ENCODE measurements at places on chromosomes 16 and 17. TPM values are rescaled to one million over a fixed set of nuclear protein-coding genes. Genes with fewer than 3 reads are reported as not detected.

TSNAXIP1 gene
- 0.47 TPM for total RNA-seq

DNA sequence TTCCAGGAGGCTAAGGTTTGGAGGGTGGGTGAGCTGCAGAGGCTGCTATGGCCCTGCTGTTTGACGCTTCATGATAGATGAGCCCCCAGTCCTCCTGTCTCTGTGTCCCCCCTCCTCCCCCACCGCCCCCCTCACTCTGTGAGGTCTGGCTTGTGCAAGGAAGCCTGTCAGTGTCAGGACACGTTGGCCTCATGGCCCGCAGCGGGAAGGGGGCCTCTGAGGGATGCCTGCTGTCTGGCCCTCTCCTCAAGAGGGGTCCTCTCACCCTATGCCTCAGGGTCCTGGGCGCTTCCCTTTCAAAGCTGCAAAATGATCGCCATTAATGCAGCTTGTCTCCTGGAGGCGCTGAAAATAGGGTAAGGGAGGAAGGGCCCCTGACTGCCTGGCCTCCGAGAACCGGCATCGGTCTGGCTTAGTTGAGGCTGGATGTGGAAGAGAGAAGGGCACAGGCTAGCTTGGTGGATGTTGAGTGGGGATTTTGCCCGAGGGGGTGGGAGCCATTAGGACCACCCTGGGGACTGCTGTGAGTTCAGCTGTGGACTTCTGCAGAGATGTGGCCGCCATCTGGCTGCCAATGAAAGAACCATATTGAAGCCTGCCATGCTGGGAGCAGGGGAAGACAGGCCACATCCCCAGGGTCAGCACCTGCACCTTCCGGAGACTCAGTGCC lies 14.8 kb upstream of the GOSR2 start:
- DNase-seq, result no peak

PCGF2 gene
- 0.63 TPM for total RNA-seq

NUPR1 gene
- total RNA-seq, result not detected

GRCh38 chr17:66414561-66415175 lies 112.3 kb downstream of the PRKCA start:
- no peak for DNase-seq

C17orf75 gene
- total RNA-seq, result 34.0 TPM

GRCh38 chr16:14302399-14303181 lies 231.5 kb downstream of the MRTFB start:
- no peak for DNase-seq

ZNF594 gene
- total RNA-seq, result 12.7 TPM

Measured in activated CD8-positive, alpha-beta T cell treated with anti-CD3 and anti-CD28 coated beads, Interleukin-2, amount 10 ng/mL, durations not matched to agents 7 days and 5 days (primary cell).